HCT116 (cell line): ENCODE measurements at places on chromosomes 7 and 10. TPM values are rescaled to one million over a fixed set of nuclear protein-coding genes. Genes with fewer than 3 reads are reported as not detected.

Gene C7orf33
- not detected for total RNA-seq

Gene HOXA7
- total RNA-seq, result 15.0 TPM

Gene EMX2
- total RNA-seq, result not detected

Gene MORN4
- 8.0 TPM for total RNA-seq

Gene EEPD1
- 4.2 TPM for total RNA-seq

Gene AKR1C4
- not detected for total RNA-seq

DNA sequence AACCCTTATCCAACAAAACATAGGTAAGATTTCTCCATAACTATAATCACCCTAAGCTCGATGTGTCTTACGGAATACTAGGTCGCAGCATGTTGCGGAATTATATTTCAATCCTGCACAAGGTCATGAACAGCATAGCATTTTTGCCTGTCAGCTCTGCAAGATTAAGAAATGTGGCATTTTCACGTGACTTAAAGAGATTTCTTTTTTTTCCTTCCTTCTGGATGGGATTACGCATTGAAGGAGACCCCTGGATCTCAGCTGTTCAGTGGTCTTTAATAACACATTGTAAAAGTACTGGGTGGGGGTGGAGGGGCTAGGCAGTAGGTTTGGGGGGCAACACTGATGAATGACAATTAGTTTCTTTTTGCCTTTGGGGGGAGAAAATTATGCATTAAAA, 106.7 kb downstream of the CUBN start:
- H3K4me3 ChIP-seq, result no peak overlapping the region
- no peak for DNase-seq
- no peaks in the 10 kb centered on the region for H3K36me3 ChIP-seq
- peaks cover 34% of the 10 kb centered on the region for H3K4me1 ChIP-seq

DNA sequence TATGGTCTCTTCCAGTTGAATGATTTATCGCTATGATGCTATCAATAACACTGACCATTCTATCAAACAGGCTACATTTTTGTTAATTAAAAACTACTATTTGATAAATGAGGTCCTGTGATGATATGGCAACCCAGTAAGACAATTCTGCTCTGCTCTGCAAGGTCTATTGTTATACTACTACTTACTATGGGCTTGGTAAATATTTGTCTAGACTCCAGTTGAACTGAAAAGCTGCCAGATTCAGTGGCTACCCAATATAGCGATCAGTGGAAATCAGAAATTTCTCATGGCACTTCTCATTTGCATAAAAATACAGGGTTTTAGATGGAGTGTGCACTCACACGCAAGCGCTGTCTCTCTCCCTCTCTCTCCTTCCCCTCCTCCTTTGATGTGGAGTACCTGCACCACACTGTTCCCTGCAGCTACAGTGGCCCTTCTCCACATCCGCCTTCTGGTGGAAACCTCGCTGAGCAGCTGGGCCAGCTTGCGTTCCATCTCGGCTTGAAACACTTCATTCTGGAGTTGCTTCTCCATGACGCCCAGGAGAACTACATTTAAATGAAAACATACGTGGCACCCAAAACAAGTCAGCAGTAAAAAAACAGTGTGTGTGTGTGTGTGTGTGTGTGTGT, 77.9 kb downstream of the KIAA1549 start:
- H3K4me3 ChIP-seq, result no peak overlapping the region
- no peaks in the 10 kb centered on the region for H3K36me3 ChIP-seq
- no peaks in the 10 kb centered on the region for H3K4me1 ChIP-seq
- no peak for DNase-seq

DNA sequence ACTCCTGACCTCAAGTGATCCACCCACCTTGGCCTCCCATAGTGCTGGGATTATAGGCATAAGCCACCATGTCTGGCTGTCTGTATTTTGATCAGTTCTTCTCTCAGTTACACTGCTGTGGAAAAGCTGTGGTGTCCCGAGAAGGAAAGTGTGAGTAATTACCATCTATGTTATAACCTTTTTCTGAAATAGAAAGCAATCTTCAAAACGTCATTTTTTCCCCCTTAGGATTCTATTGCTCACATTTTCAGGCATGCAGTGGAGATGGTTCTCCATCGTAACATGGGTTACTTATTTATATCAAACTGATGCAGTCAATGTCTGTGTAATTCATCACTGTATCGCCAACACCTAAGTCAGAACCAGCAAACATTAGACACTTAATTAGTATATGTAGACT, 103.5 kb upstream of the FAM3C start:
- no peak for DNase-seq
- no peak overlapping the region for H3K27ac ChIP-seq
- H3K36me3 ChIP-seq, result no peaks in the 10 kb centered on the region
- H3K4me3 ChIP-seq, result no peak overlapping the region
- 0 out of 2 replicates have a peak, but pooled peaks cover 3% of the 10 kb centered on the region for H3K4me1 ChIP-seq

- no peak overlapping the region for H3K27ac ChIP-seq
- no peaks in the 10 kb centered on the region for H3K36me3 ChIP-seq
- no peak for DNase-seq
- no peaks in the 10 kb centered on the region for H3K27me3 ChIP-seq
- H3K4me1 ChIP-seq, result no peaks in the 10 kb centered on the region
Measured at GRCh38 chr7:68840991-68841390, 757.3 kb upstream of the AUTS2 start.

- H3K27me3 ChIP-seq, result no peaks in the 10 kb centered on the region
- H3K4me1 ChIP-seq, result no peaks in the 10 kb centered on the region
- H3K36me3 ChIP-seq, result no peaks in the 10 kb centered on the region
- no peak for DNase-seq
- no peak overlapping the region for H3K27ac ChIP-seq
- H3K4me3 ChIP-seq, result no peak overlapping the region
Measured at GRCh38 chr7:100942045-100942774, 7.1 kb upstream of the MUC3A start.

DNA sequence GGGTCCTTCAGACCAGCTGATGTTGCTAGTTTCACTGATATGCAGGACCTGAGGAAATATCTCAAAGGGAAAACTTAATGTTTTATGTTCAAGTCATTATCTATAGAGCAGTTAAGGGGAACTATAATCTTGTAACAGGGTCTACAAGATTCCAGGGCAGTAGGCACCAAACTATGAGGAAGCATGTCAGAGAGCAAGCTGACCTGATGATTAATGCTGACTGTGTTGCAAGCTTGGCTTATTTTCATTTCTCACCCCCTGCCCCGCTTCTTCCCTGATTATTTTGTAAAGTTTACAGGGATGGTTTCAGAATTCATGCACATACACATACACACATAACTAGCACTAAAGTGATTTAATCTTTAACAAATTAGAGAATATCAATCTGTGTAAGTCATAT, 84.3 kb upstream of the CACNA2D1 start:
- no peak for DNase-seq
- H3K36me3 ChIP-seq, result no peaks in the 10 kb centered on the region
- no peaks in the 10 kb centered on the region for H3K4me1 ChIP-seq
- H3K4me3 ChIP-seq, result no peak overlapping the region

GRCh38 chr10:59894114-59894513, 12.2 kb downstream of the CCDC6 start:
- no peak for DNase-seq
- H3K27ac ChIP-seq, result no peak overlapping the region
- H3K4me1 ChIP-seq, result peaks cover 5% of the 10 kb centered on the region; the same call in 1 of the 2 replicates
- H3K36me3 ChIP-seq, result no peaks in the 10 kb centered on the region

DNA sequence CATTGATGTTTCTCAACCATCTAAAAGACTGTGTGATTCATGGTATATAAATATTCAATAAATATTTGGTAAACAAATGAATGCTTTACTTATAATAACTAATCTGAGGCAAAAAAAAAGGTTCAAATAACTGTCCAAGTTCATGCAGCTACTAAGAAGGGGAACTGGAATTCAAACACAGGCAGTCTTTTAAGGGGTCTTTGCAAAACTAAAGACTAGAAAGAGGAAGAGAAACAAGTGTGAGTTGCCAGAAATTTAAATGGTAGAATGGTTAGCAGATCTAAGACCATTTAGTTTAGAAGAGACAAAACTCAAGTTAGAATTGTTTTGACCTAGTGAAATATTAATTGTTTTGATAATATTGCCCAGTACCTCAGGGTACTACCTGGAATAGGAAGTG, 642.0 kb upstream of the LRRN3 start:
- no peak overlapping the region for H3K27ac ChIP-seq
- H3K36me3 ChIP-seq, result no peaks in the 10 kb centered on the region
- no peaks in the 10 kb centered on the region for H3K4me1 ChIP-seq
- H3K27me3 ChIP-seq, result no peaks in the 10 kb centered on the region
- H3K4me3 ChIP-seq, result no peak overlapping the region

DNA sequence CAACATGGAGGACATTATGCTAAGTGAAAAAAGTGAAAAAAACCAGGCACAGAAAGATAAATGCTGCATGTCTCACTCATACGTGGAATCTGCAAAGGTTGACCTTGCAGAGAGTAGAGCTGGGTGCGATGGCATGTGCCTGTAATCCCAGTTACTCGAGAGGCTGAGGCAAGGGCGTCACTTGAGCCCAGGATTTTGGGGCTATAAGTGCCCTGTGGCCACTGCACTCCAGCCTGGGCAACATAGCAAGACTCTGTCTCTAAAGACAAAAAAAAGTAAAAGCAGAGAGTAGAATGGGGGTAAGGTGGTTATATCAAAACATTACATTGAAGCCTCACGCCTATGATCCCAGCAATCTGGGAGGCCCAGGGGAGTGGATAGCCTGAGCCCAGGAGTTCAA, 22.8 kb downstream of the CBX3 start:
- no peak overlapping the region for H3K4me3 ChIP-seq
- H3K36me3 ChIP-seq, result no peaks in the 10 kb centered on the region
- no peak overlapping the region for H3K27ac ChIP-seq
